NB4 (cell line): ENCODE measurements at places on chromosomes 12 and 14.

- peak; percentile 30 for DNase-seq
These were observed 1.8 kb upstream of the TUBA1B start for GRCh38 chr12:49133014-49133413.

DNA sequence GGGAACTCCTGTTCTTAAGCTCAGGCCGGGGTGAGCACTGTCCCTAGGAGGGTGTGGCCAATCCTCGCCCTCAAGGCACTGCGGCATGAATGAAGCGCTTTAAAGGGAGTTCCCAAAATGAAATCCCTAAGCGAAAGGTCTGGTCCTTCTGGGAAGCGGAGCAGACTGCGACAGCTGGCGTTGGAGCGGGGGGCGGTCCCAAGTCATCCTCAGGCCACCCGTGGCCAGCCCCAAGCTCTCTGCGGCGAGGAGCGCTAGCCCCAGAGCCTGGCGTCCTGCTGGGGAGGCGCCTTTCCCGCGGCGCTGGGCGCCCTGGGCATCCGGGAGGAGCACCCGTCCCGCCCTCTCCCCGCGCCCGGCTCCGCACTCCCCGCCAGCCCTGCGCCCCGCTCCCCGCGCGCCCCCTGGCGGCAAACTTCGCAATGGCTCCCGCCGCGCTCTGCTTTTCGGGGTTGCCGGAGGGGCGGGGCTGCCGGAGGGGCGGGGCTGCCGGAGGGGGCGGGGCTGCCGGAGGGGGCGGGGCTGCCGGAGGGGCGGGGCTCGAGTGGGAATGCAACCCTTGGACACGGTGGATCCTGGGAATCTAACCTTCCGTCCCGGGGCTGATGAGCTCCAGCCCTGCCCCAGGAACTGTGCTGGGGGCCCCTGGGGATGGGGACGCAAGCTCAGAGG, 25.4 kb downstream of the ZBTB42 start:
- DNase-seq, result peak; percentile 80

DNA sequence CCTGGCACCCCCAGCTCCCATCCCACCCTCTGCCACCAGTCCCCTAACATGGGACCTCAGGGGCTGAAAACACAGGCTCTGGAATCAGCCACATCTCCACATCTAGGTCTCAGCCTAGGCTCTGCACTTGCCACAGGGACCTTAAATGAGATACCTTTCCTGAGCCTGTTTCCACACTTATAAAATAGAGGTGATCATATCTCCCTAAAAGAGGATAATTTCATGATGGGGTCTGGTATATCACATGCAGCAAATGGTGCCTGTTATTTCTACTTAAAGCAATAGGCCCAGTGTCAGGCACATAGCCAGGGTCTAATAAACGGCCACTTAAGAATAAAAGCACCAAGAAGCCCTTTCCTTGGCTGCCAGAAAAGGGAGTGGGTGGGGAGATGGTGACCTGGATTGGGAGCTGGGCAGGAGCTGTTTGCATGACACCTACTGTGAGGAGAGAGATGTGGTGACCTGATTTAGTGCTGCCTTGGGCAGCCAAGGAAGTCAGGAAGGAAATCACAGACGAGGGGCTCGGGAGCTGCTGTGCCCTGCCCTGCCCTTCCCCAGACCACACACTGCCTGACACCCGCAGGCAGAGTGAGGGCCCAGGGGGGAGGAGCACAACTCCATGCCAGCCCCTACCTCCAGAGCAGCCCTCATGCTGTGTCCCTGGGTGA, 71.2 kb downstream of the IRF2BPL start:
- peak; percentile 33 for DNase-seq

DNA sequence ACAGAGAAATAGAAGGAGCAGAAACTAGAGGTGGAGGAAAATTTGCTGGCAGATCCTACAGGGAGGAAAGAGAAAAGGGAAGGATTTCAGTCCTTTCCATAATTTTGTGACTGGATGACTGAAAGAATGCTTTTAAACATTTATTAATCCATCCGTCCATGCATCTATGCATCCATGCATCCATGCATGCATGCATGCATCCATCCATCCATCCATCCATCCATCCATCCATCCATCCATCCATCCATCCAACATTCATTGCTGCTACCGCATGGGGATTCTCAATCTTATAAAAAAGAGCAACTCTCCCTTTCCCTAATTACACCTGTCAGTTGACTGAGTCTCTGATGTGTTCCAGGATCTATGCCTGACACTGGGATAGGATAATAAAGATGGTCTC, 55.7 kb upstream of the NR2C1 start:
- no peak for DNase-seq

- no peak for DNase-seq
These were observed 7.5 kb downstream of the TNFRSF1A start for GRCh38 chr12:6334359-6334758.

DNA sequence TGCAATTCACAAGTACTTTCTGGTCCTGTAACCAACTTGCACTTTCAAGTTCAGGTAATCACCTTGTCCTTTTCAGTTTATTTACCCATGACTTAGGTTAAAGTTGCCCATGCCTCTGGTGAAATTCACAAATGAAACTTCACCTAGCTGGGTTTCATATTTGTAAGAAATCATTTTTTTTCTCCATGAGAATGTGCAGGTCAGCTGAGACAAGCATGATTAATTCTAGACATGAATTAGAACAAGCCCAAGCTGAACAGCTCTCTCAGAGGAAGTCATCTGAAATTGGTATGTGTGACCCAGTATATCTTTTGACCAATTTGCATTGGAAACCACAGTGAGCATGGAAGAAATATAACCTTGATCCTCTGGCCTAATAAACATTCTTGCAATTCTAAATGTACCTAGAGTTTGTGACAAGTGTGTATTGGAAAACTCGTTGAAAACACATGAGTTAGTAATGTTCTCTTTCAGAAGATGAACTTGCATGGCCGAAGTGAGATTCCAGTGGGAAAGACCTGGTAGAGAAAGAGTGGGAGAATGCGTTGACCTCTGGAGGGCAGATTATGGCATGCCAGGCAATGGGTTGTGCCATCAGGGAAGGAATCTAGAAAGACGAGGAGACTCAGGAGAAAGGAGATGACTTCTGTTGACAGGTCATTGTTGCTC, 486.5 kb downstream of the ZFP36L1 start:
- no peak for DNase-seq

DNA sequence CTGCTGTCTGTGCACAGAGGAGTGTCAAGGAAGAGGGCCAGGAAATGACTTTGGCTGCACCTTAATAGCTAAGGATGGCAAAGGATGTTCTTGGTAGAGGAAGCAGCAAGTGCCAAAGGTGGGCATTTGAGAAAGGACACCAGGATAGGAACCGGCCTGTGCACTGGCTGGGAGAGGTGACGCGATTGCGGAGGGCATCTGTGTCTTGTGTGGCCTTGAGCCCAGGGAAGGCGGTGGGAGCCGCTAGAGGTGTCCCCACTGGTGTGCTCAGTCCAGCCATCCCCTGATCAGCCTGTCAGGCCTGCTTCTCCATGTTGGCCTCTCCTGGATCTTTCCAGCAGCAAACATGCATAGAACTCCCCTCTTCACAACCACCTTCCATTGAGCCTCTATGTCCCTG, 30.2 kb downstream of the PAPLN start:
- DNase-seq, result no peak

DNA sequence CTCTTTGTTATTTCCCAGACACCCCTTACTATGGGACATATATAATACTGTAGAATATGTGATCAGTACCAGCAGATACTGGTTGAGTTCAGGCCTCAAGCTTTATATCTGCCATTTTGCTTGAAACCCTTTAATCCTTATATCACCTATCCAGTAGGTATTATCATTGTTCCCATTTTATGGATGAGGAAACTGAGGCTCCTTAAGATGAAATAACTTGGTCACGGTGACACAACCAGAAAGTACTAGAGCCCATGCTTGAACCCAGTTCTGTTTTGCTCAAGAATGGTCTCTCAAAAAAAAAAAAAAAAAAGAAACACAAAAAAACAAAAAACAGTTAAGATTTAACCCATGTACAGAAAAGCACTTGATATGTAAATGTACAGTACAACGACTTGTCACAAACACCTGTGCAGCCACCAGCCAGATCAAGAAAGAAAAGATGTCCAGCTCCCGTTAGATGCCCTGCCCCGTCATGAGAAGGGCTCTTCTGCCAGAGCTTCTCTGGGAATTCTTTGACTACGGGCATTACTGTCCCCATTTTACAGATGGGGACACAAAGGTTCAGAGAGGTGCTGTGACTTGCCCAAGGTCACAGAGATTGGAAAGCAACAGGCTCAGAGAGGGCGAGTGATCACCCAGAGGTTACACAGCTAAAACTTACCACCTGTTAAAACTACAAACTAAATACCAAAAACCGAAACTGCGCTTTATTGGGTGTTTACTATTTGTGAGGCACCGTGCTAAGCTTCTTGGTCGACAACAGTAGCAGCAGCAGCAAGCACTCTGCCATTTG, 669 bp upstream of the WSCD2 start:
- no peak for DNase-seq
